ENCODE measurements at places on chromosomes 11 and 22. TPM values are rescaled to one million over a fixed set of nuclear protein-coding genes. Genes with fewer than 3 reads are reported as not detected.

Gene CATSPER1
- total RNA-seq, result not detected

Gene CLTCL1
- 5.4 TPM for total RNA-seq

Gene C1QTNF5
- 32.2 TPM for total RNA-seq

Gene CTR9
- total RNA-seq, result 20.6 TPM

Gene VSIG2
- total RNA-seq, result 0.74 TPM

Gene OR8D4
- total RNA-seq, result not detected

Gene CELSR1
- 32.9 TPM for total RNA-seq

DNA sequence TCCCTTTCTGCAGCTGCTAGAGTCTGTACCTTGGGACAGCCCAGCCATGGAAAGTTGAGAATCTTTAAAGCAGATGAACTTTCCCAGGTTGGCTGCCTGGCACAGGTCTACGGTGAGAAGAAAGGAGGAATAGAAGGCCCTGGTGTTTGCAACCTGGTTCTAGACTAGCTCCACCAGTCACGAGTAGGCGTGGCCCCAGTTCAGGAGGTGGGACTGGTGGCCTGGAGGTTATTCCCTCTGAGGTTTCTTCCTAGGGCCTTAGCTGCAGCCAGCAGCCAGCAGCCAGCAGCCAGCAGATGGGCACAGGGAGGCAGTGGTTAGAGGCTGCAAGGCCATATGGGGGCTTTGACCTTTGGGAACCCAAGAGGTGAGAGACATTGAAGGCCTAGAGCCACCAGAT lies 40.9 kb downstream of the PRDM11 start:
- DNase-seq, result no peak

DNA sequence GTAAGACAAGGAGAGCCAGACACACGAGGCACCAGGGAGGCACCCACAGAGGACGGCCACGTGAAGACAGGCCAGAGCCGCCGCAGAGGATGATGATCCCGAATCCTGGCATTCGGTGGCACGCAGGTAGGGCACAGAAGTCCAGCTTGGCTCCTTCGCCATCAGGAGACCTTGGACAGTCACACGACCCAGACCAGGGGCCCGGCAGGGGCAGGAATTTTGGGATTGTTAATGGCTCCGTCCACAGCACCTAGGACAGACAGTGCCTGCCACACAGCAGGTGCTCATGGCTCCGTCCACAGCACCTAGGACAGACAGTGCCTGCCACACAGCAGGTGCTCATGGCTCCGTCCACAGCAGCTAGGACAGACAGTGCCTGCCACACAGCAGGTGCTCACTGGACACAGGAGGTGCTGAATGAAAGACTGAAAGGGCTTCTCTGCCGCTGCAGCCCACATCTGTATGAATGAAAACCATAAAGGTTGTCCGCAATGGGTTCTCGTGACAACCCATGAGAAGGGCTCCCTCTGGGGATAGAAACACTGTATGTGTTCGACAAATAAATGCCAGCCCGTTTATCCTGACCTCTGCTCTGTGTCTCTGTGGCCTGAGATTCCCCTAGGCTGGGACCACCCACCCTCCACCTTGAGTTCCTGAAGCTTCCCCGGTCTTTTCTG lies 341.6 kb downstream of the CTTN start:
- DNase-seq, result no peak

GRCh38 chr22:23562186-23562585 lies 17.9 kb downstream of the IGLL1 start:
- no peak for DNase-seq

DNA sequence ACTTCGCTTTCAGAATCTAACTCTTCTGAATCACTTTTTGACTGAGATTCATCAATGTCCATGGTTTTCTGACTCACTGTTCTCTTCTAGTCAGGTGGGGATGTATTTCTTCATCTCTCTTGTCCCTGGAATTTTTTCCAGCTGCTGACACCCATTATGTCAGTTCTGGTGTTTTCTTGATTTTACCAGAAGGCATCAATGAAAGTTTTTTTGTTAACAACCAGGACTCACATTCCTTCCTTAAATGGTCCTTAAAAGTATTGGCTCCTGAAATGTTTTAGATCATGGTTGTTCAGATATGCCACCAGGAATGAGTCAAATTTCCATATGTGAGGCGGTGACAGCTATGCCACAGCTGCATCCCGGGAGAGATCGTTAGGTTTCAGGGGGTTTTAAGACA lies 12.9 kb downstream of the MICAL2 start:
- DNase-seq, result no peak

DNA sequence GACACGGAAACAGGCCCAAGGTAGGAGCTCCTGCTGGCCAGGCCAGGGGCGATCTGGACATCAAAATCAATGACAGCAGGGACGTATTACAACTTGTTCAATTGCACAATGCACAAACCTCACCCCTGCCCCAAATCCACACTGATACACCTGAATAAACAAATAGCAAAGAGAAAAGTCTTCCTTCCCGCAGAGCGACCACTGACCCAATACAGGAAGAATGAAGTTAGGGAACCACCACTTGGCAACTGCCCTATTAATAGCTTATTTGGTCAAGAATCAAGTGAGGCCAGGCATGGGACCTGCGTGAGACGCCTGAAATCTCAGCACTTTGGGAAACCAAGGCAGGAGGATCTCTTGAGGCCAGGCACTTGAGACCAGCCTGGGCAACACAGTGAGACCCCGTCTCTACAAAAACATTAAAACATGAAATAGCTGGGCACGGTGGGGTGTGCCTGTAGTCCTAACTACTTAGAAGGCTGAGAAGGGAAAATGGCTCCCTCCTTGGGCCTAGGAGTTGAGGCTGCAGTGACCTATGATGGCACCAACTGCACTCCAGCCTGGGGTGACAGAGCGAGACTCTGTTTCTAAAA lies 109.1 kb downstream of the MED15 start:
- DNase-seq, result no peak

- no peak for DNase-seq
Measured at GRCh38 chr11:117187007-117187406, 8.5 kb downstream of the SIDT2 start.

GRCh38 chr11:111322534-111322933 lies 24.2 kb downstream of the POU2AF3 start:
- no peak for DNase-seq

DNA sequence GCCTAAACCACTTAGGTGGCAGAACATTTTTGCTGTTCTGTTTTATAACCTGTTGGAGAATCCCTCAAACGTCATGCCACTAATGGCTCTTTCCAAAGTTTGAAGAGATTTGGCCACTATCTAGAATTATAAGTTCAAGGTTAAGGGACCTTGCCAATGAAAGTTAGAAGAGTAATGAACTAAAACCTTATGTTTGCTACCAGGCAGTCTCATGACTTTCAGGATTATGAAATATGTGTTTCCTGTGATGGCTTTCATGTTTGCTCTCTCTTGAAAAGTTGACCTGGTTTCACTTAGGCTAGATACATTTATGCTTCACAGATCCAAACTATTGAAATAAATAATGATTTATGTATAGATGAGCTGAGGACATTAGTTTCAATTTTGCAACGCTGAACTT lies 340.0 kb downstream of the LRRC4C start:
- DNase-seq, result no peak

Measured in vagina (tissue), 2 donors.